ENCODE measurements at places on chromosomes 11 and 22.
A peak's percentile ranks its signal among the peaks of the same experiment; 100 is the strongest.

- no peak for DNase-seq
Measured at GRCh38 chr11:118184784-118185579, 8.5 kb upstream of the SCN2B start.

DNA sequence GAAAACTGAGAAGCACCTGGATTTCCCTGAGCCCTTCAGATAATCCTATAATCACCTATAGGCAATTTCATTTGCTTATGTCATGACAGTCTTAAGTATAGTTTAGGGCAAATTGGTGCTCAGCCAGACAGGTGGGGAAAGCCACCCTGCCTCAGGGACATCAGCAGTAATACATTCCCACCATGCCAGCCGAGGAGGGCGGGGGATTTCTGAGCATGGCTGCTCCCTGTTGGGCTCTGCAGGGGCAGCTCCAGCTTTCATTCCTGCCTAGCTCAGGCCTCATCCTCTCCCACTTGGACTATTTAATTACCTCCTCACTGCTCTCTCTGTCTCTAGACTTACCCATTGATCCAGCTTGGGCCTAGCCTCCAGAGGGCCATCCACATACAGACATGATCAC lies 9.0 kb upstream of the DRD2 start:
- DNase-seq: no peak

GRCh38 chr22:34099278-34099677 lies 179.0 kb upstream of the LARGE1 start:
- DNase-seq: no peak

DNA sequence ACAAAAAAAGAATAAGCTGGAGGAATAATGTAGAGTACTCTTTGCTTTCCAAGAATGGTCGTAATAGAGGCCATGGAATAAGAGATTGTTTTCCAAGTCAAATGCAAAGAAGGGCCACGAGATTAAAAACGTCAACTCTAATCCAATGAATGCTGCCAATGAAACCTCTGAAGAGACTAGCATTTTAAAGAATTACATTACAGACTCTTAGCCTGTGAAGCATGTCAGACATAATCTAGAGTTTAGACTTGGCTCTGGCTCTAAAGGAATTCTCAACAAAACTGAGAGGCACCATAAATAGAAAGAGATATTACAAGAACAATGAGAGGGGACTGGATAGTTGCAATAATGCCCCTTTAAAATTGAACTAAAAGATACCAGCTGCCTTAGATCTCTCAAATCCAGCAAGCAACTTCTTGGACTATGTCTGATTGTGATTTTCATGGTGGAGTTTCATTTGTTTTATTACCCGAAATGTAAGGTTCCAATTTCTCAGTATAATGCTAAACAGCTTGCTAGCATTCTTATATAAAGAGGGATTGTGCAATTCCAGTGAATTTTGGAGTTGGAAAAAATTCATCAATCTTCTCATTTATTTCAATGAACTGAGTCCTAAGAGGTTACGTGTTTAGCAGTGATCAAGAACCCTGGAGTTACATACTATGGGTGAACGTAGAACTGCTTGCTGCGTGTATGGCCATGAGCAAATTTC lies 5.6 kb downstream of the ETS1 start:
- DNase-seq: no peak

DNA sequence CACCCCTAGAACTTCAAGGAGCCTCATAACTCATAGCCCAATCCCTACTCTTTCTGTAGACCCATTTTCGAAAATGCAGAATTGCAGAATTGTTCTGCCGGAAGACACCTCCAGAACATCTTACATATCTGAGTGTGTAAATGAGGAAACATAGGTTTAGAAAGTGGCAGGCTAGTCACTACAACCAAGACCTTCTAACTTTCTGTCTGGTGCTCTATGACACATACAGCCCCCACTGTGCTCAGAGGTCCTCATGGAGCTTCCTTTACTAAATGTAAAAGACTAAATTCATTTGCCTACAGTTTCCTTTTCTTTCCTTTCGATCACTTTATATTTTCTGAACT lies 132.1 kb upstream of the DDI1 start:
- no peak for DNase-seq

GRCh38 chr11:47514825-47515647 lies 37.9 kb downstream of the CELF1 start:
- peak; percentile 46 for DNase-seq

DNA sequence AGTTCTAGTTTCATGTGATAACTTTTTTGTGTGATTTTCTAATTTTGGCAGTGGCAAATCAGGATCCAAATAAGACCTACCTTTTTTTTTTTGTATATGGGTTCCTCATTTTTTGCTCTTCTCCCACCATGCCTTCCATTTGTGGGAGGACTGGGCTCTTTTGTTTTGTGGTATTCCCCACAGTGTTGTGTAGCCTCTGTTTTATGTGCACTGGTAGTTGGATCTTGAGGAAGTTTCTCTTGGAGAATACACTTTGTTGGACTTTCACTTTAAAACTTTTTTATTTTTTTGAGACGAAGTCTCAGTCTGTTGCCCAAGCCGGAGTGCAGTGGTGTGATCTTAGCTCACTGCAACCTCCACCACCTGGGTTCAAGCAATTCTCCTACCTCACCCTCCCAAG lies 39.7 kb downstream of the PPP6R3 start:
- DNase-seq: no peak

- no peak for DNase-seq
Measured at GRCh38 chr11:75126564-75126963, 24.3 kb upstream of the SLCO2B1 start.

GRCh38 chr22:42375982-42376381 lies 56.2 kb downstream of the NFAM1 start:
- DNase-seq: no peak

DNA sequence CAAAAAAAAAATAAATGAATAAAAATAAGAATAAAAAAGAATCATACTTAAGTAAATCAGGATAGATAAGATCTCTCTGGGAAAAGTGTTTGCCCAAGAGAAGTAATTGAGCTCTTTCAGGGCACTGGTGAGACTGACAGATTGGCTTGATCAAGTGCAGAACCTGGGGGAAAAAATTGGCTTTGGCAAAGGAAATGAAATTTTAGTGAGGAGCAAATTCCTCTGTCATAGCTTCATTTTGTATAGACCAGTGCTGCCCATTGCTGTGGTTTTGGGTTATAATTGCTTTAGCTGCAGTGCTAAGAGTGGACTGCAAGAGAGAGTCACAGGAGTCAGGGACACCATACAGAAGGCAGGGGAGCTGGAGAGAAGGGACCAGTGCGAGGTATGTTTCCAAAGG lies 35.7 kb downstream of the SFI1 start:
- no peak for DNase-seq

DNA sequence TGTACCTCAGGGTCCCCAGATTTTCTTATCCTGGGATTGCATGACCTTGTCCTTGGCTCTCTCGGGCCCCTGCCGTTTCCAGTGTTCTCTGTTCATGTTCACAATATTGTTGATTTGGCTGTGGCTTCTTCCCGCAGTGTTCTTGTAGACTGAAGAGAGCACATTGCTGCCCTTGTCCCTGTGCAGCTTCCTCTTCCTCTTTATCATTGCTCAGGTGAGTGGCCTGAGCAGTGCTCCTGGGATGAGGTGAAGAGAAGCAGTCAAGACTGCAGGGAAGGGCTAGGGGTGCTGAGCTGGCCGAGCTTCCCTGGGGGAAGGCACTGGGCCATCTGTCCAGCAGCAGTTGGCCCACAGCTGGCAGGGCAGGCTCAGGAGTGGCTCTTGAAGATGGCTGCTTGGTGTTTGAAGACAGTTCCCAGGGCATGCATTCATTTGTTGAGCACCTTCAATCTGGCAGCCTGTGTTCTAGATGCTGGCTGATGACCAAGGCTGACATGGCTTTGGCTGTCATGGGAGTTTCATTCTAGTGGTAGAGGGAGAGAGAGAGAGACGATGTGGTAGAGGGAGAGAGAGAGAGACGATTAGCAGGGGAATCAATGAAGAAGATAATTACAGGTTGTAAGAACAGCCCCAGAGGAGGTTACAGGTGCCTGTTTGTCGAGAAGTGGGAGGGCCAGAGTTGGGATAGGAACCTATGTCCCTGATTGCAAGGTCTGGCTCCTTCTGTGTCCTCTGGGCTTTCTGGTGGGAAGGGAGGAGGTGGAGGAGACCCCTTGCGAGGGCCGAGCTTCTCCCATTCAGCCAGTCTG lies 17.4 kb downstream of the BMAL1 start:
- DNase-seq: no peak

- DNase-seq: no peak
Measured at GRCh38 chr22:48753381-48753730, 1074.3 kb downstream of the BRD1 start.

DNA sequence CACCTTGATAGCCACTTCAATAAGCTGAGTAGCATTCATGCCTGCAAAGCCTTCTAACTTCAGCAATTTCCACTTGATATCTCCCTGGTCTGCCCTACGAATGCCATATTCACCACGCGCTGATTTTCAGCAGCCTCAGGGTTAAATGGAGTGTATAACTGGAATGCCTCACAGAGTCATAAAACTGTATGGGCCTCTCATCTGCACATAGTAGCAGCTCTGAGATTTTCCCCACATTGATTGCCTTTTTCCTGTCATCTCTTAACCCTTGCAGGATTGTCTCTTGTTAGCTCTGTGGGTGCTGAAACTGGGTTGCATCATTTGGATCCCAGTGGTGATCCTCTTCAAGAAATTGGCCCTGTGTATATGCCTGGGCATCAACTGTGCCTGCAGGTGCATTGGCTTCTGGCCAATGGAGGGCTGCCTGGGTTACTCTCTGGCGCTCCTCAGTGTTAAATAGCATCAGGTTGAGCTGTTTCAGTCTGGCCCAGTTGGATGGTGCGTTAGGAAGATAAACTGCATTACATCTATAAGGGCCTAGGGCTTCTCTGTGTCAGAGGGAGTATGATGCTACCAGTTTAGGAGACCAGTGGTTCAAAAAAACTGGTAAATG lies 17.4 kb upstream of the GLYATL1 start:
- DNase-seq: no peak

- no peak for DNase-seq
Measured at GRCh38 chr11:94731880-94732601, 36.1 kb upstream of the AMOTL1 start.

DNA sequence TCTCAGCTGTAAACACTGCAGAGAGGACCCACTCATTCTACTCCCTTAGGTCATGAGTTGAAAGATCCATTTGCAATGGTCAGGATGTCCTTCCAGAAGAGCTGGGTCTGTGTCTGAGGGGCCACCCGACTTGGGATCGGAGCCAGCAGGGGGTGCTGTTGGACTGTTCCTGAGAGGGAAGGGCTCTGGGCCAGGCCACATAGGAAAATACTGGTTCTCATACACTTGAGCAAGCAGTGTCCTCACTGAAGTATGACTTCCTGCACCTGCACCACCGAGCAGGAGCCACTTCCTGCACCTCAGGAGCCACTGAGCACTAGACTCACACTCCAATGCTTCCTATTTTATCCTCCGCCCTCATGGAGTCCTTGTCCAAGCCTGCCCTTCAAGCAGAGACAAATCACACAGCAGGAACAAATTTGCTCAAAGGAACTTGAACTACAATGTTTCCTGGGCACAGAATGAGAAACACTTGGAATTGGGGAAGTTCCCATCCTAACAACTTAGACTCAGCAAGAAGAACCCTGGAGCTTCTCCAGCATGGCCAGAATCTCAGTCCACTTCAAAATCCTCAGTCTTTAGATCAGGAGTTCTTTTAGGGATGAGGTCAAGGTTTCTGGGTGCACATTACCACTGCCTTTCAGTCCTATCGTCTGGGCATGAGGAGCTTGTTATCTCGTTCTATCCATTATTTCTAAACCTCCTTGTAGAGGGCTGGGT lies 36.6 kb upstream of the VPREB1 start:
- no peak for DNase-seq

DNA sequence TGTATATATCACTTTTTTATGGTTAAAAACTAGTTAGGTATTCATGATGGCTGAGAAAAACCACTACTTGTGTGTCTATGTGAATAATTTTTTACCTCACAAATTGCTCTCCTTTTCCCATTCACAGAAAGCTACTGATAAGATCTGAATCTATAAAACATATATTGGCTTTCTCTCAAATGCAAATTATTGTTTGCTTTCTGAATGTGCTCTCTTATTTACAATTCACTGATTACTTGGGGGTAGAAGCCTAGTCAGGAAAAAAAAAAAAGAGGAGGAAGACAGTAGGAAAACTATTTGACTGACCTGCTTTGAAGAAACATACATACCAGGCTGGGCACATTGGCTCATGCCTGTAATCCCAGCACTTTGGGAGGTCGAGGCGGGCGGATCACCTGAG lies 20.5 kb downstream of the PGM2L1 start:
- DNase-seq: no peak

DNA sequence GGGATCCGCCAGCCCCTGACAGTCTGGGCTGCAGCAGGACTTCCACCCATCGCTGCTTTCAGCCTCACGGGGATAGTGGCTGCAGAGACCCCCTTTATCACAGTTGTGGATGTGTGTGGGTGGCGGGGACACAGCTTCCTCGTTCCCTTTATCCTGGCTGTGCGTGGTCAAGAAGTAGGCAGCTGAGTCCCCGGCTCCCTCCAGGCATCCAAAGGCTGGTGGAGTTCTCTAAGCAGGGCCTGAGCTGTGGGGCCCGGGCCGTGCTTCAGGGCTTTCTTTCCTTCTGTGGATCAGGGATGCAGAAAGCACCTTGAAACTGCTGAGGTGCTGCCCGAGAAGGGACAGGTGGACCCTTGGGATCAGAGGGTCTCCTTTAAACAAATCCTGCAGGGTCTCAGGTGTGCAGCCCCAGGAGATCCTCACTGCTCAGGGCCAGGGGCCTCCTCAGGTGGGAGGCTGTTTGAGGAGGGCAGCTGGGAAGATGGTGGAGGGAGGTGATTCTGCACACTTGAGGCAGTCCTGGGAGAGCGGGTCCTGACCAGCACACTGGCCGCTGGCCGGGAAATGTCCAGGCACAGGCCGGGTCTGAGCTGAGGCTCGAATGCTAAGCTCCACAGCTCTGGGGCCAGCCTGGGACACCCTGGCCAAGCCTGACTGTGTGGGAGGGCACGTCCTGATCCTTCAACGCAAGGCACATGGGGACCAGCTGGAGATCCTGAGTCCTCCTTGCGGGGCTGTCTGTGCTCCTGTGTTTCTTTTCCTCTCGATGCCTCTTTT lies 1024.3 kb downstream of the BRD1 start:
- DNase-seq: no peak

- DNase-seq: no peak
Measured at GRCh38 chr11:75536786-75537641, 11.3 kb upstream of the GDPD5 start.

GRCh38 chr11:126575849-126576248 lies 220.4 kb downstream of the ST3GAL4 start:
- no peak for DNase-seq

GRCh38 chr11:100794446-100794845 lies 107.4 kb downstream of the ARHGAP42 start:
- no peak for DNase-seq

- DNase-seq: no peak
Measured at GRCh38 chr11:1942558-1943260, 4.4 kb upstream of the MRPL23 start.

DNA sequence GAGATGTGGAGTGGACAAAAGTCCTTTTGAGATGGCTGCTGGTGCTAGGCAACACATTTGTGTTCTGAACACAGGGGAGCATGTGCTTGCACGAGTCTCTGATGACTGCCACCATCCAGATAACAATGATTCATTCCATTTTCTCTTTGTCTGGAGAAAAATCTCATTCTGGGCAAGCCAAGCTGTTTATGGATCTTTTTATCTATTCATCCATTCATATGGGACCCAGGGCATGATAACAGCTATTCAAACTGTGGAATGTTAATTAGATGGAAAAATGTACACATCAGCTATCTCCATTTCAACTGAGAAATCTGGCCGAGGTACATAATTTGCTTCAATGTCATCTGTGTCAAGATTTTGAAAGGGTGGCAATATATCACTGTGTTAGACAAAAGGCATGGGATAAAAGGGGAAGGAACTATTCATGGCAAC lies 117.5 kb upstream of the ZBED5 start:
- no peak for DNase-seq

- no peak for DNase-seq
Measured at GRCh38 chr11:12675951-12676711, 1.9 kb downstream of the TEAD1 start.

All from NCI-H2171 (cell line).